CD4-positive, alpha-beta T cell treated with Interleukin-1 beta for 1 hour (primary cell): ENCODE measurements at places on chromosomes 1 and 21.

DNA sequence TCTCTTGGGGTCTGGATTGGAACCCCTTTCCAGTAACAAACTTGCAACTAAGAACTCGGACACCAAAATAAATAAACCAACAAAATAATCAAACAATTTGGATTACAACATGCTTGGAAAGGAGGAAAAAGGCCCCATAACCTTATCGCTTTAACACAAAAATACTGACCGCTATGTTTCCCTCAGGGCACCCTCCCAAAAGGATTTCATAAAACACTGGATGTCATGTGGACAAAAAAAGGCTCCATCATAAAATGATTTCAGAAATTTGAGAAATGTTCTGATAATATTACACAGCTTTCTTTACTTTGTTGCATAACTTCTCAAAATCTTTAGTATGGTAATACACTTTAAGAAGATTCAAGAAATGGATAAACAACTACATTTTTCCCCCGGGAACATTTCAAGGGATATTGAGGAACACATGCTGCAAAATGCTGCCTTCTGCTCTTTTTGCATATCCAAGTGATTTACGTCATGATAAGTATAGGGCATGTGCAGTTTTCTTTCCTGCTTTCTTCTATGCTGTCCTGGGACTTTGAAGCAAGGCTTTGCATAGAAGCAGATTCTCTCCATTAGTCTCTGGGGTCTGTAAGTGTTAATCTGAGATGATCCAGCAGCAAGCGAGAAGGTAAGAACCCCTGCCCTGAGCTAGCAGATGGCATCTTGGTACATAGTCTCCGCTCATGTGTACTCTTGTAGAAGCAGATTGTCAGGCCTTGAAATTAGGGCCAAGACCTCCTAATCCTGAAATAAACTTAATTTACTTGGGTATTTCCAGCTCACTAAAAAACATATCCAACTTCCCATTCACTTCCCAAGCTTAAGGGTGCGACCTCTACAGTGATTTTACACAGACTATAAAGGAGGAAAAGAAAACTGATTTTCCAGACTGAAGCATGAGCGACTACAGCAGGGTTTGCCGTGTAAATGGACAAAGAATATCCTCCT is 85.5 kb upstream of the KIAA0040 start:
- no peak for DNase-seq

DNA sequence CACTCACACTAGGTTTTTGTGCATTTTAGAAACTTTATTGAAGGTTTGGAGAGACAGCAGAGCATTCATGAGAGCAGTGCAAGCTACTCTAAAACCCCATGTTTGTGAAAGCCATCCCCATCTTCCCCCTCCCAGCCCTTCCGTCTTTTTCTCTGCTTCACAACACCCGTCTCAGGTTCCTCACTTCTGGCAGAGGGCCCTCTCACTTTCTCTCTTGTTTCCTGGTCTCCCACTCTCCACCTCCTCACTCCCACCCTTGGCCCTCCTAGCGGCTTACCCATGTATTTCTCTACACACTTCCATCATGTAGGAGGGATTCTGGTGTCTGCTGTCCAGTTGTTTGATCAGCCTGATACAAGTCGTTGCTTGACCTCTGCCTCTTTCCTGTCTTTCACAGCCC is 92.7 kb downstream of the LRRC8C start:
- no peak for DNase-seq

DNA sequence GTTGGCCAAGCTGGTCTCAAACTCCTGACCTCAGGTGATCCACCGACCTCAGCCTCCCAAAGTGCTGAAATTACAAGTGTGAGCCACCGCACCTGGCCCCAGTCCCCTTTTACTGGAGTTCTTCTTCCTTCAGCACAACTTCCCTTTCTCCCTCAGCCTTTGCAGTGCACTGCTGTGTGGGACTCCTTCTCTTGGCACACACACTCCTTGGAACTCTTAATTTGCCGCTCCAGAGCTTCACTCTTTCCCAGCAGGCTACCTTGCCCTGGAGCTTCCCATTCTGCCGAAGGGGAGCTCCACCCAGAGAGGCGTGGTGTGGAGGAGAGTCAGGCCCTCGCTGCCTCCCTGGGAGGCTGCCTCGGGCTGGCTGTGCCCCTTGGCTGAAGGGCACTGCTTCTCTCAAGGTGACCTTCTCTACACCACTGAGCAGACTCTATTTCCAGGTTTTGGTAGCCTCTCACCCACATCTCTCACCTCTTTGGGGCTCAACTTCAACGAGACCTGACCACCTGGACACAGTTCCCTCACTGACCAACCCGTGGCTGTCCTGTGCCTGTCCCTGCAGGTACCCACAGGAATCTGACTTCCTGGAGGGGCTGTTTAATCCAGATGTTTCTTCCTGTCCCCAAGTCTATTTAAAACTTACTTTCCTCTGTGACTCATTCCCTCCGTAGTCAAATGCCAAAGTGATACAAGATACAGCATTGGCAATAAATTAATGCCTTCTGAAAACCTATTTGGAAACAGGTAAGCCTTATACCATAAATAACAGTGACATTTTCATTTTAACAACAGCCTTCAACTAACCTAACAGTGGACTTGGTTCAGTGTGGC is 227.3 kb upstream of the KIAA0040 start:
- no peak for DNase-seq

DNA sequence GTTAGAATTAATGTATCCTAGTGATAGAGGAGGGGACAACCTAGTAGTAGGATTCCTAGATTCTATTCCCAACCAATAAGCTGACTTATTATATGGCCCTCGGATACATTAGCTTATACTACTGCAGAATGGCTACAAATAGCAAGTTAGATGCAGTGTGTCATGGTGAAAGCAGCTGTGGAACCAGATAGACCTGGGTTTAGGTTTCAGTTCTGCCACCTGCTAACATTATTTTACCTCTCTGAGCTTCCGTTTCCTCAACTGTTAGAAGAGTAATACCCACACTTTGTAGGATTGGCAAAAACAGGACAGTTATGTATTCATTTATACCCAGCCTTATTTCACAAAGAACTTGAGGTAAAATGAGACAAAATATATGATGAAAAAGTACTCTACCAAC is 21.6 kb upstream of the MAGOH start:
- no peak for DNase-seq

DNA sequence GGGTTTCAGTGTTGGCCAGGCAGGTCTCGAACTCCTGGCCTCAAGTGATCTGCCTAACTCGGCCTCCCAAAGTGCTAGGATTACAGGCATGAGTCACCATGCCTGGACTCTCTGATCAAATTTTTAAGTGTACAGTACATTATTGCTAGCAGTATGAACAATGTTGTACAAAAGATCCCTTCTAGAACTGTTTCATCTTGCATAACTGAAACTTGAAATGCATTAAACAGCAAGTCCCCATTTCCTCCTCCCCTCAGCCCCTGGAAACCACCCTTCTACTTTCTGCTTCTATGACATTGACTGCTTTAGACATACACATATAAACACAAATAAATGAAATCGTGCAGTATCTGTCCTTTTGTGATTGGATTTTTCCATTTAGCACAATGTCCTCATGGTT is 463.4 kb downstream of the PTPRC start:
- no peak for DNase-seq
